Psoas muscle (tissue), 8 donors: ENCODE measurements at places on chromosomes 5 and 9. TPM values are rescaled to one million over a fixed set of nuclear protein-coding genes. Genes with fewer than 3 reads are reported as not detected.

Gene LRRC19
- not detected for total RNA-seq

Gene ANKHD1
- 86.1 TPM for total RNA-seq

Gene TAF11L5
- total RNA-seq: not detected

Gene MAN2A1
- total RNA-seq: 18.3 TPM

Gene LARP1
- total RNA-seq: 165 TPM

Gene INSL6
- not detected for total RNA-seq

Gene BSPRY
- total RNA-seq: not detected

Gene MSANTD3
- 33.6 TPM for total RNA-seq

Gene TMEM252
- not detected for total RNA-seq

Gene OR13C9
- total RNA-seq: not detected

Gene STKLD1
- total RNA-seq: 0.69 TPM

Gene CDH9
- total RNA-seq: not detected

Gene PNPLA7
- 6.9 TPM for total RNA-seq

Gene PRLR
- total RNA-seq: 0.32 TPM

Gene IER5L
- 4.1 TPM for total RNA-seq

Gene MSX2
- 2.4 TPM for total RNA-seq

Gene PCDHA1
- total RNA-seq: 0.10 TPM

Gene GLDC
- total RNA-seq: 0.30 TPM

Gene CBY3
- not detected for total RNA-seq

Gene PRUNE2
- total RNA-seq: 2.0 TPM

Gene SOHLH1
- total RNA-seq: not detected

Gene RASEF
- total RNA-seq: 0.11 TPM

Gene DAB2
- total RNA-seq: 18.5 TPM

Gene CDH12
- not detected for total RNA-seq

Gene PCDHA7
- total RNA-seq: 0.08 TPM

Gene RFK
- 14.7 TPM for total RNA-seq

Gene RRAGA
- 99.0 TPM for total RNA-seq

Gene EPB41L4B
- 1.8 TPM for total RNA-seq

Gene MYO10
- total RNA-seq: 10.2 TPM

Gene LCN1
- not detected for total RNA-seq

Gene ANKDD1B
- 0.26 TPM for total RNA-seq

Gene ENTREP1
- 28.3 TPM for total RNA-seq

Gene GABRP
- total RNA-seq: not detected

Gene TRIM36
- not detected for total RNA-seq

Gene LTC4S
- 1.7 TPM for total RNA-seq

Gene ALG2
- 10.6 TPM for total RNA-seq

Gene FOXD4L4
- not detected for total RNA-seq
